Retina (tissue), 1 donor: ENCODE measurements at places on chromosomes 7 and 10.

DNA sequence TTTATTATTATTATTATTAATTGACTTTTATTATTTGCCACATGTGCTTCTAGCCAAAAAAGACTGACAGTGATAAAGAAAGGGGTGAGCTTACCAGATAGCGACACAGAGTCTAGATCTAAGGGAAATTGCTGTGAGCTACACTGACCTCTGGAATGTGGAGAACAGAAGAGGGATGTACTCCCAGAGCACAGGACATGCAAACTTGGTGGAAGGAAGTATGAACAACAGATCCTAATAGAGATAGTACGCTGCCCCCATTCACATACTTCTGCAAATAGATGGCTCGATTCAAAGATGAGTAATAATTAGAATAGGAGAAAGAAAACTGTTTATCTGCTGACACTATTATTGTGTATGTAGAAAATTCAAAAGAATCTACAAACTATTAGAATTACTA is 109.3 kb upstream of the HPS1 start:
- no peak for DNase-seq

DNA sequence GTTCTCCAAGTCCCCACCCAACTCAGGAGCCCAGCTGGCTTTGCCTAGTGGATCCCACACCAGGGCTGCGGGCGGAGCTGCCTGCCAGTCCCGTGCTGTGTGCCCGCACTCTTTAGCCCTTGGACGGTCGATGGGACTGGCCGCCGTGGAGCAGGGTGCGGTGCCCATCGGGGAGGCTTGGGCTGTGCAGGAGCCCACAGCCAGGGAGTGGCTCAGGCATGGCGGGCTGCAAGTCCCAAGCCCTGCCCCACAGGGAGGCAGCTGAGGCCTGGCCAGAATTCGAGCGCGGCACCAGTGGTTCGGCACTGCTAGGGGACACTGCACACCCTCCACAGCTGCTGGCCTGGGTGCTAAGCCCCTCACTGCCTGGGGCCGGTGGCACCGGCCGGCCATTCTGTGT is 159.7 kb downstream of the ANKRD30A start:
- DNase-seq: no peak

DNA sequence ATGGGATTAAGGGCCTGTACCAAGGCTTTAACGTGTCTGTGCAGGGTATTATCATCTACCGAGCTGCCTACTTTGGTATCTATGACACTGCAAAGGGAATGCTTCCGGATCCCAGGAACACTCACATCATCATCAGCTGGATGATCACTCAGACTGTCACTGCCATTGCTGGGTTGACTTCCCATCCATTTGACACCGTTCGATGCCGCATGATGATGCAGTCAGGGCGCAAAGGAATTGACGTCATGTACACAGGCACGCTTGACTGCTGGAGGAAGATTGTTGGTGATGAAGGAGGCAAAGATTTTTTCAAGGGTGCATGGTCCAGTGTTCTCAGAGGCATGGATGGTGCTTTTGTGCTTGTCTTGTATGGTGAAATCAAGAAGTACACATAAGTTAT is 18.2 kb downstream of the LSM5 start:
- no peak for DNase-seq

GRCh38 chr7:35334506-35334905 is 80.6 kb upstream of the TBX20 start:
- DNase-seq: no peak

- DNase-seq: no peak
Measured at GRCh38 chr10:110407301-110408170, 90.2 kb upstream of the DUSP5 start.

- peak; percentile 64 for DNase-seq
Measured at GRCh38 chr10:10677479-10677878, 340.2 kb upstream of the CELF2 start.

- DNase-seq: no peak
Measured at GRCh38 chr10:103058034-103058433, 135.0 kb downstream of the NT5C2 start.

GRCh38 chr10:63587191-63587590 is 66.0 kb downstream of the REEP3 start:
- DNase-seq: no peak

GRCh38 chr7:31647511-31647910 is 39.5 kb upstream of the PPP1R17 start:
- DNase-seq: no peak

DNA sequence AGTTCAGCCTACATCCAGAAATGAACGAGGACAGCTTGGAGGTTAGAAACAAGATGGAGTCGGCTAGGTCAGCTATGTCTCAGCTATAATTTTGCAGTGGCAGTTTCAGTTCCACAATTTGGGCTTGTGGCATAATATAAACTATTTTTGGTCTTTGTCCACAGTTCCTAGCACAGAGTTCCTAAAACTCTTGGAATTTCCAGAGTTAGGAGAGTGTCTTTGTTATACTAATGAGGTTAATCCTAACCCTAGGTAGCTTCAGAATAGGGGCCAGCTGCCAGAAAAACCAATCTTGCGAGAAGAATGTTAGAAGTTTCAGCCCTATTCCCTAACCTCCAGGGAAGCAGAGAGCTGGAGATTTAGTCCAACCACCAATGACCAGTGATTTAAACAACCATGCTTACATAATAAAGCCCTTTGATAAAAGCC is 131.9 kb downstream of the AKR1D1 start:
- DNase-seq: no peak

- peak; percentile 85 for DNase-seq
Measured at GRCh38 chr10:788796-789748, 99.6 kb upstream of the DIP2C start.

- no peak for DNase-seq
Measured at GRCh38 chr7:71386152-71386785, 254.3 kb downstream of the GALNT17 start.
